Heart right ventricle (tissue), 16 donors: ENCODE measurements at places on chromosomes 7 and 10. TPM values are rescaled to one million over a fixed set of nuclear protein-coding genes. Genes with fewer than 3 reads are reported as not detected.
A peak's percentile ranks its signal among the peaks of the same experiment; 100 is the strongest.

DNA sequence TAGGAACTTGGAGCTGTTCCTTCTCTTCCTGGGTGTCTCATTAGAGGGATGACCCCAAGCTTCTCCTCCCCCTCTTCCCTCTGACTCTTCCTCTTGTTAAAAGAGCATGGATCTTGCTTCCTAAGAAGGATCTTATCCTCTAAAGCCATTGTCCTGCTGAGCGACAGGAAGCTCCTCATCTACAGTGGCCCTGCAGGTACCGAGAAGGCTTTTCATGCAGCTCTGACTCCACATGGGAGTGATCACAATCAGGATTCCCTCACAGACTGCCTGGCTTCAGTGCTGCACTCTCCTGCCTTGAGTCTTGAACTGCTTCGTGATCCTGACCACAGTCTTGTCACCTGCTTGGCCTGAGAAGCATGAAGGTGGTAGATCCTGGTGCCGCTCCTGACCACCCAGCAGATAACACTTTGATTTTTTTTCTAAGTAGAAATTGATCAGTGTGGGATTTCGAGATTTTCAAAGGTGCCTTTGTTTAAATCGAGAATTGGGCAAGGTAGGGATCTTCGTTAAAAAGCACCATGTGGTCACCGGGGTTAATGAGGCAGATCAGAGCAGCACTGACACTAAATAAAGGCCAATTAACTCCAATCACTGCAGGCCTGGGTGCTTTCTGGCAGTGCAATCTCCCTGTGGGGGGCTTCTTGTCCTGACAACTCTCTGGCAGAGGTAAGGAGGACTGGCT lies 376.4 kb downstream of the NRG3 start:
- DNase-seq = no peak

DNA sequence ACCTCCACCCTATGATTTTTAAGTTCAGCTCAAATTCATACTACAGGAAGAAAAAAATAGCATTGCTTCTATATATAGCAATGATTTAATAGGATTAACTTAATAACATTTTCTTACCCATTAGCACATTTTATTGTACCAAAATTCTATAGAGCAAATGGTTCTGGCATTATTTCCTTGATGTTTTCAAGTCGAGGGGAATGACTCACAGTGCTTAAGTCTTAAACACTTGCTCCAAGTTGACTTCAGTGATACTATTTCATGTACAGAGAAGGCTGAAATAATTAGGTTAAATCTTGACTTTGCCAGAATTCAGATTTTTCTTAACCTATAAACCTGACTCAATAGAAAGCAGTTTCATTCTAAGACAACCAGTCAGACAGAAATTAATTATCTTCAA lies 1133.8 kb downstream of the SORCS3 start:
- DNase-seq = no peak

GRCh38 chr7:1867370-1868260 lies 197.5 kb downstream of the ELFN1 start:
- no peak for DNase-seq

DNA sequence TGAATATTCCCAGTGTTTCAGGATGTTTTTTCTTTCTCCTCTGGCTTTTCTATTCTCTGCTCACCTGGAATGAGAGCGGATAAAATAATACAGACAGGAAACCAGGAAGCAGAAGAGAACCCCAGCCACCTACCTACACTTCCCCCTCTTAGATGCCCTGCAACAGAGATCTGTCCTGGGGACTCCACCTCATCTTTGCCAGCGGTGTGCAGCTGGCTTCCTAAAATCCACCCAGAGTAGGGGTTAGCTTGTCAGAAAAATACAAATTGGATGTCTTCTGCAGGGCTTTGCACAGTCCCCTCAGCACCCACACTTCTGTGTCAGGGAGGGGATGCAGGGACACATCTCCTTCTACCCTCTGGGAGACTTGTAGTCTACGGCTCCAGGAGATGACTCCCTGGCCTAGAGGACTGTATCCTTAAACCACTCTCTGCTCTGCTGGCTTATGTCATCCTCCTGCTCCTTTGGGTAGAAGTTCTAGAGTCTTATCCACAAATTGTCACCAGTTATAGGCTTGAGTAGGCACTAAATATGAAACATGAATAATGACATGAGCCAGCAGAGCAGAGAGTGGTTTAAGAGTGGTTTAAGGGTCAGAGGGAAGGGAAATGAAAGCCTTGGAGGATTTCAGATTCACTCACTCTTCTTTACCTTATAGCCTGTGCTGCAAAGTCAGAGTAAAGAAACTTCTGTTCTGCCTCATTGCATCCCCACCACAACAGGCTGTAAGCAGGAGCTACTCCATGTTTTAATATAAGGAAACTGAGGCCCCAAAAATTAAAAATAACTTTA lies 749.4 kb downstream of the AUTS2 start:
- no peak for DNase-seq

GRCh38 chr7:139431459-139431858 lies 52.0 kb downstream of the KLRG2 start:
- no peak for DNase-seq

GRCh38 chr7:22697876-22698606 lies 29.0 kb upstream of the IL6 start:
- no peak for DNase-seq

DNA sequence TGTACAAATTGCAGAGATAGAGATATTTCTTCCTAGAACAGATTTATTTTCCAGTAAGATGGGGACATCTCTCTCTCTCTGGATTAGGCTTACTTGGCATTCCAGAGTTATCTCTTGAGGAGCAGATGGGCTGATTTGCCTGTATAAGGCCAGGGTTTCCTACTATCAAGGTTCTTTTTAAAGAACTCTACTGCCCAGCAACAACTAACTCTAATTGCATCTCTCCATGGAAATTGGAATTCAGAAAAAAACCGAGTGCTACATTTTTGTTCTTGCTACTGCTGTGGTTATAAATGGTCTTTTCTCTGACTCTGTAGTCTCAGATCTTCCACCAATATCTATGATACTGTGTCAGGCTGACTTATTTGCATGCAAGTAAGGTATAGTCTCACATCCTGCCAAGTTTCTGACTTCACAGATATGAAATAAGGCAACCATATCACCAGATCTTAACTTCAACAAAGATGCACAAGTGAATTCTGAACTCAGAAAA lies 161.1 kb downstream of the CRPPA start:
- no peak for DNase-seq

DNA sequence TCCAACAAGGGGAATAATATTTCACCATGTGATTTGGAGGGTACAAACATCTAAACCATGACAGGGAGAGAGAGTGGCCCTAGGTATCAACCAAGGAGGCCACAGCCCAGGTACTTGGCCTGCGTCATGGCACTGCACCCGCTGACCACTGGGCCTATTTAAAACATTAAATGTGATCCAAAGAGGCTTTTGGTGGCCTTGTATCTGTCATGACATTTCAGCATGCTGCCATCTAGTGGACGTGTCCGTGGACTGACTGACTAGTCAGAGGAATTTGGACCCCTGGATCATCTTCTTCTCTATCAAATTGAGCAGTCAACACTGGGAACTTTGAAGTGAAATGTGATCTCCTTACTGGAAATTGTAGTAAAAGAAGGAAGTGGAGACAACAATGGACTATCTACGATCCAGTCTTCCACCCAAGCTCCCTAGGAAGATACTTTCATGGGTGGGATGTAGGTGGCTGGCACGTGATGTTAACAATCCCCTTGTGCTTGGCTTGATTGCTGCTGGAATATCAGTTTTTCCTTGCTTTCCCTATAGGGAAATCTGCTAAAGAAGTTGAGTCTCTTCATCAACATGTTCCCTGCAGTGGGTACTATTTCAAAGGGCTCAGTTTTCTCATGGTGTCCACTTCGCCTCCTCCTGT lies 24.6 kb upstream of the ITGA8 start:
- no peak for DNase-seq

GRCh38 chr7:26624839-26625238 lies 239.6 kb downstream of the SKAP2 start:
- no peak for DNase-seq

DNA sequence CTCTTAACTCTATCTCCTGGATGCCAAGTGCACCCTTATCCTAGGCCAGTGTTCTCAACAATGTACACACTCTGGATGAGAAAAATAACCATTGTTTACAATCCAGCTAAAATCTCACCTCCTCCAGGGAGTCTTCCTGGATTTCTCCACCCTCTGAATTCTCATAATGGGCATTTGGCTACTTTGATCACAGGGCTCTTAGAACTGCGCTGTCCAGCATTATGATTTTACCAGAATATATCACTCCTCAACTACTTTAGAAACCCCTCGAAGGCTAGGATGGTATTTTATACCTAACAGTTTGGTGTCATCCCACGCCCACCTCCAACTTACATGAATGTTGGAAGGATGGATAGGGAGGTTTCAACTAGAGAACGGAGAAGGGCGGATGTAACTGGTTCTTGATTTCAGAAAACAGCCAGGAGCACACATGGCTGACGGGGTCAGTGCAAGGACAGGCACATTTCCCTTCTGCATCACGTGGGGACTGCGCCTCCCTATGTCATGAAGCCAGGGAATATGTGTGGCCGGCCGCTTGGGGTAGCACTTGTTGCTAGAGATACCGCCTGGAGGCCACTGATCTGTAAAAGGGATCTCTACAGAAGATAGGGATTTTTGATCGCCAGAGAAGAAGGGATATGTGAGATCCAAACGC lies 1.2 kb upstream of the ATP6V0E2 start:
- peak; percentile 87 for DNase-seq

- DNase-seq = no peak
Measured at GRCh38 chr10:126476246-126476645, 88.0 kb upstream of the ADAM12 start.

- DNase-seq = no peak
Measured at GRCh38 chr10:101775273-101776160, at the start of gene FGF8. FGF8 (minus strand) TSS chr10:101776114; CDS start chr10:101775900, 214 bp downstream.

DNA sequence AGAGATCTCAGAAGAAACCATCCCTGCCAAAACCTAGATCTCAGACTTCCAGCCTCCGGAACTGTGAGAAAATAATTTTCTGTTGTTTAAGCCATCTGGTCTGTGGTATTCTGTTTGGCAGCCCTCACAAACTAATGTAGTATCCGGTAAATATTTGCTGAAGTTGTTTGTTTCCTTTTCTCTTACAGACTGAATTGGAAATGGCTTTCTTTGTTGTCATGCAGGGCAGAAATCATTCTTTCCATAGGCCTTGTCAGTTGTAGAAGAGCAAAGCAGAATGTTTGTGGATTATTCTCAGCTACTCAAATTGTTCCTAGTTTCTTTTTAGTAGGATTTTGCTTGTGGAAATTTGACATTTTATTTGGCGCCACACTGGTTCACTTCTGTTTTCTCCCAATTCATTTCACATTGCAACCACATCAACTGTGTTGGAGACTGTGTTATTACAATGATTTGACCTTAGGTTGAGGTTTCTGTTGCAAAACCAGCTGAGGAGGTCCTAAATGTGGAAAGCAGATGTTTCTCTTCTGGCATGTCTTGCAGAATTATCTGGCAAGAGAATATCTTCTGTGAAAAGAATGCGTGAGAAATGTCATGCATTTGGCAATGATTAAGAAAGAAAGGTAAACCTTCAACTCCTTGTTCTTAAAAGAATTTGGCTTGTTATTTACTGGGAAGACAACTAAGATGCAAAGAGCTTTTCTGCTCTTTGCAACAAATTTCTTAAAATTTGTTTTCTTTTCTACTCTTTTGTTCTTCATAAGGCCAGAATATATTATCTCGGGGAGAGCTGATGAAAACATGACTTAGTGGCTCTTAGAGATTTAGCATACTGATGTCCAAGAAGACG lies 25.8 kb downstream of the ACTA2 start:
- peak; percentile 32 for DNase-seq

- DNase-seq = no peak
Measured at GRCh38 chr10:14560791-14561765, 213.6 kb downstream of the FAM107B start.

DNA sequence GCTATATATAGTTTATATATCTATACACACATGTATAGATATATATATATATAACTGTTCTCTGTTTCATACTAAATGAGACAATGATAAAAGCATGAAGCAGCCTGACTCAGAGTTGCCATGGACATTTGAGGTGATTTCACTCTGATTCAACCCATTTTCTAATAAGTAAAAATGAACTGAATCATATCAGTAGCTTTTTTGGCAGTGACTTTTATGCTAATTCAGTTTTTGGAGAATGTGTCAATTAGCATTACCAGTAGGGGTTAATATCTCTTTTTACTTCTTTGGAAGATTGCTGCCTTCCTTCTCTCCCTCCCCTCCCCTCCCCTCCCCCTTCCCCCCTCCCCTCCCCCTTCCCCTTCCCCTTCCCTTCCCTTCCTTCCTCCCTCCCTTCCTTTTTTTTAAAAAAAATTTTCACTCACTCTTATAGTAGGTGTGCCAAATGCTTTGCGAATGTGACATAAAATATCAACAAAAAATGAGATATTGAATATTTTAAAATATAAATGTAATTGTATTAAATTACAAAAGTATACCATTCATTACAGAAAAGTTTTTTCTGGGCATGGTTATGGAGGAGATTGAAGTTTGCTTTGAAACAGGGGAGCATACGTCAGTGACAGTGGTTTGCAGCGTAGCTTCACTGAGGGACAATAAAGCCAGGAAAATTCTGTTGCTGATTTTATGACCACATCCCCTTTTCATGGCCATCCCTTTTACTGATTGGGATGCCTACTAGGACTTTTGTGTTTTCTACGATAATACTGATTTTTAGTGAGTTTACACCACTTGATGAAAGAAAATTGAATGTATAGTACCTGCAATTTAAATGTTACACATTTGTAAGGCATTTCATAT lies 64.0 kb upstream of the KLF6 start:
- no peak for DNase-seq

DNA sequence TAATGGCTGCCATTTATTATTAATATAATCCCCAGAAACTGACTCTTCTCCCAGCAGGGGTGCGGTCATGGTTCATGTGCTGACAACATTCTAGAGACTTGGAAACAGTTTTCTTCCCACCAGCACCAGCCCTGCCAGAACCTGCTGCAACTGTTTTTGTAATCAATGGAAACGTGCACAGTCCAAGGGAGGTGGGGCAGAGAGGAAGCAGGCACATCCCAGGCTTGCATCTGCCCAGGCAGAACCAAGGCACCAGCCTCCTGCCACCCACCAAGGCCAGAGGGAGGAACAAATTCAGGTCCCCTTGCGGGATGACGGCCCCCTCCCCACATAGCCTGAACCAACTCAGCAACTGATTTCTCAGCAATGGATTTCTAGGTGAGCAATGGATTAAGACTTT lies 119.0 kb downstream of the OAT start:
- no peak for DNase-seq

GRCh38 chr7:151865070-151865670 lies 11.7 kb downstream of the PRKAG2 start:
- DNase-seq = no peak

GRCh38 chr7:44216521-44217222 lies 15.9 kb downstream of the YKT6 start:
- DNase-seq = peak; percentile 6

The MPLKIP gene
- 21.7 TPM for polyA plus RNA-seq

The KLF14 gene
- polyA plus RNA-seq = not detected

The UTF1 gene
- polyA plus RNA-seq = not detected

The SEC31B gene
- polyA plus RNA-seq = 2.7 TPM

The SYNPO2L gene
- polyA plus RNA-seq = 61.6 TPM

The OR9A2 gene
- not detected for polyA plus RNA-seq

The HERC4 gene
- 10.0 TPM for polyA plus RNA-seq
